ENCODE measurements at places on chromosomes 16 and 17.
A peak's percentile ranks its signal among the peaks of the same experiment; 100 is the strongest.

DNA sequence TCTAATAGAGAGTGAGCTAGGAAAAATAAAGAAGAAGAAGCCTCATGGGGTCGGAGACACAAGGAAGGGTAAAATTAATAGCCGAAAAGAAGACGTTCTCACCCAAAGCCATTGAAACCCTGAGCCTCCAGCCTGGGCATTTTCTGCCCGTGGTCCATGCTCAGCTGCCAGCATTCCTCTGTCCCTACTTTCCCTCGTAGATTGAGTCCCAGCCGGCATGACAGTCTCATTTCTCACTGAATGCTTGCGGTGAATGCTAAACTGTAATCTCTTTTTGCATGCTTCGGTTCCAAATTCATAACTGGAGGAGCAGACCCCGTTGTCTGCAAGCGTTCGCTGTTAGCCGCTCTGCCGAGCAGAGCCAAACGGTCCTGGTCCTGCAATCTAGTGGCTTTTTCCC lies 54.0 kb upstream of the COX10 start:
- no peak for DNase-seq

GRCh38 chr16:65375651-65376050 lies 253.8 kb upstream of the CDH11 start:
- DNase-seq: no peak

DNA sequence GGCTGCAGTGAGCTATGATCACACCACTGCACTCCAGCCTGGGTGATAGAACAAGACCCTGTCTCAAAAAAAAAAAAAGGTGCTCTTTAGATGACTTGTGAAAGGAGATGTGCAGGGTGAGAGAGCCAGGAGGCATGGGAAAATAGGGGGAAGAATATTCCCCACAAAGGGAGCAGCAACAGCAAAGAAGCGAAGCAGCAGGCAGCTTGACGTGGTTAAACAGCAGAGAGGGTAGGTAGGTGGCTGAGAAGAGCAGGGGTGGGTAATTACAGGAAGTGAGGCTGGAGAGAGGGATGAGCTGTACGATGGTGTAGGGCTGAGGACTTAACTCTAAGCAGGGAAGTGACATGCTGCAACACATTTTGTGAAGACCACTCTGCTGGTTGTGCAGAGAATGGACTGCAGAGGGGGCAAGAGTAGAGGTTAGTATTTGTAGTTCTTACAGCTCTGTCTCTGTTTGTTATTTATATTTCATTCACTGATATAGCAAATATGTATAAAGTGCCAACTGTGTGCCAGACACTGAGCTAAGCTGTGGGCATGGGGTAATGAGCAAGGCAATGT lies 1.6 kb downstream of the HEATR3 start:
- DNase-seq: peak; percentile 36

- DNase-seq: no peak
Observed at GRCh38 chr17:48510761-48511604, 19.8 kb downstream of the HOXB1 start.

- no peak for DNase-seq
Observed at GRCh38 chr17:3004925-3005324, 58.5 kb downstream of the OR1D5 start.

Data from muscle of arm (tissue), 14 donors.